Activated CD4-positive, alpha-beta memory T cell treated with anti-CD3 and anti-CD28 coated beads for 36 hours (primary cell): ENCODE measurements at places on chromosomes 4 and X.

DNA sequence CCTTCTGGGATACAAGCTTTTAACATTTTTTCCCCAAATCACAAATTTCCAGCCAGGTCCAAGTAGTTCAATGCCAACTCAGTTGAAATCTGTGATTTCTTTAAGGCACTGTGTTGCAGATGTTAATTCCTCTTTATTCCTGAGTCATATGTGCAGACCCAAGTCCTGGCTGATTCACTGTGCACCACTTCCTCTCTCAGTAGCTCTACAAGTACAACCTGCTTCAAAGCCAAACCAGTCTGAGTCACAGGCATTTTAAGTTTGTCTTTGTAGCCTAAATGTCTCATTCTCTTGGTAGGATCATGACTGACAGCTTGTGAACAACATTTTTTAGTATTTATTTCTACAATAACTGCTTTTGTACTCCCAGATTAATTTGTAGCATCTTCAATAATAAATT is 165.6 kb upstream of the S100G start:
- peak; percentile 56 for DNase-seq

GRCh38 chrX:24024819-24025740 is 1.9 kb downstream of the KLHL15 start:
- DNase-seq = peak; percentile 91

GRCh38 chrX:123736333-123736921 is 3.6 kb upstream of the THOC2 start:
- no peak for DNase-seq

- DNase-seq = no peak
Measured at GRCh38 chrX:46994096-46994495, 81.9 kb downstream of the JADE3 start.

- DNase-seq = no peak
Measured at GRCh38 chr4:9988363-9988749, 32.9 kb downstream of the SLC2A9 start.

DNA sequence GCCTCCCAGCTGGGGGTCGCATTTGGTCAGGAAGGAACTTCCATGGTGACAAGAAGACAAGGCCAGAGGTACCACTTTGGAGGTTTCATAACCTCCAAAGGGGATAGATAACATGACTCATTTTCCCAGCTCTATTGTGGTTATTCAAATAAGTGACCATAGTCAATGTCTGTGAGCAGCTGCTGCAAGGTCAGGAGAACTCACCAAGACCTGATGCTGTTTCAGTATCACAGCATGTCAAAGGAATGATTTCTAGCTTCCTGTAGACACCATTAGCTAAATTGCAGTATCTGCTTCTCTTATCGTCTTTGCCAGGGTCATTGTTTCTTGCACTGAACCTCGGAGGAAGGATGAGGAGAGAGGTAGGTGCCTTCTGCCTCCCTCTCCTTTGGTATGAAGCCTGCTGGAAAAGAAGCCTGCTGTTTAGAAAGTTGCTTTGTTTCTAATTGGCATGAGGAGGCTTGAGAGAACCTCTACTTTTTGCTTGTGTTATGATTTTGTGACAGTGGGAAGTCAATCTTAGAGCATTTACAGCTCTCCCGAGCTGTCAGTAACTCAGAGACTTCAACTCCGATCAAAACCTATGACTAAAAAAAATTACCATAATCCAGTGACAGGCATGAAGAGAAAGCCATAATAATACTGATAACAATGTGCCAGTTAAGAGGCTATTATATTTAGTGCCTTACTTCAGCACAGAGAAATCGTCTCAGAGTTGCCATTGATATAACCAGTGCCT is 38.0 kb upstream of the GATB start:
- no peak for DNase-seq

- DNase-seq = no peak
Measured at GRCh38 chr4:148346657-148347056, 95.6 kb downstream of the NR3C2 start.

GRCh38 chrX:140503714-140504351 is 1.0 kb downstream of the SOX3 start:
- no peak for DNase-seq

DNA sequence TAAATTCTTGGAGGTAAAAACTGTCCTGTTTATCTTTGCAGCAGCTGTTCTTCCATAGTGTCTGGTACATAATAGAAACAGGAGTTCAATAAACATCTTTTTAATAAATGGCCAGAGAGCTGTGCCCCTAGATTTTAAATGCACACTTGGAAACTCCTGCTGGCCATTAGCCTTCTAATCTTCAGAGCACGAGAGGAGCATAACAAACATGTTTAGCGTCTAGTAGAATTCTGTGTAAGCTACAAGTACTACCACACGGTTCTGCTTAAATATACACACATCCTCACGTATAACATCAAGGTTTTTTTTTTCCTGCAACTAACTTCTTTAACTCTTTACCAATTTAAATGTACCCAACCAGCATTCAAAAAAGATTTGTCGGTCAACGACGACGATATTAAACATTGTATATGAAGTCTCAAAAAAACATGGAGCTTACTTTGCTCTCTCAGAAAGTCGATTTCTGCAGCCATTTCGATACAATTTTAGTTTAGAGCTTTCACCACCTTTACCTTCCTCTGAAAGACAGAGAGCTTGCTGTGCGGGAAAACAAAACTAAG is 628 bp downstream of the SCLT1 start:
- no peak for DNase-seq

DNA sequence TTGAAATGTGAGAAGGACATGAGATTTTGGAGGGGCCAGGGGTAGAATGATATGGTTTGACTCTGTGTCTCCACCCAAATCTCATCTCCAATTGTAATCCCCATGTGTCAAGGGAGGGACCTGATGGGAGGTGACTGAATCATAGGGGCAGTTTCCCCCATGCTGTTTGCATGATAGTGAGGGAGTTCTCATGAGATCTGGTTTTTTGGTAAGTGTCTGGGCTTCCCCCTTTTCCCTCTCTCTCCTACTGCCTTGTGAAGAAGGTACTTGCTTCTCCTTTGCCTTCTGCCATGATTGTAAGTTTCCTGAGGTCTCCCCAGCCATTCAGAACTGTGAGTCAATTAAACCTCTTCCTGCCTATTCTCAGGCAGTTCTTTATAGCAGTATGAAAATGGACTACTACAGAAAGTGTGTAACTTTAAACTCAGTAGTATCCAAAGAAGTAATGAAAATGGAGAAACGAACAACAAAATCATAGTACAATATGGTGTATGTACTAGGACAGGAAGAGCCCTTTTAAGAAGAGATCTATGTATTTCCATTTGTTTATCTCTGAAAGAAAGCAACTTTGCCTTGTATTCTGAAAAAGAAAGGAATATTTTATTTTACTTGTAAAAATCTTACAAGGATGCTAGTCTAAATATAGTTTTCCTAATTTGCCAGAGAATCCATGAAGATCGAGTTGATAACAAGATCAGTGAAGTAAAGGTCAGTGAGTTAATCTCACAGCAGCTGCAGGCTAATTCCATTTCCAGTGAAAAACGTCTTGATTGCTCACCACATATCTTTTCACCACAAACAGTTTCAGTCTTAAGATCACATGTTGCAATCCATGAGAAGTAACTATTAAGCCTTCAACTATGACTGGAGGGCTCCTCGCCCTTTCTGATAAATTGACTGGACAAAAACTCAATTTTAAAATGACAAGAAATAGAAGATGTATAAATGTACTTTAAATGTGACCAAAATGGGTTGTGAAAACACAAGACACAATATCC is 20.5 kb downstream of the PKD2 start:
- DNase-seq = no peak
